ENCODE measurements at places on chromosomes 3 and 15.

- DNase-seq, result no peak
These were observed 67.8 kb downstream of the RAB11A start for GRCh38 chr15:65937054-65937453.

- DNase-seq, result no peak
These were observed 4.3 kb upstream of the FGD5 start for GRCh38 chr3:14814411-14814871.

- no peak for DNase-seq
These were observed 43.1 kb downstream of the FSTL1 start for GRCh38 chr3:120407508-120408287.

GRCh38 chr3:193686665-193687483 is 93.9 kb downstream of the OPA1 start:
- DNase-seq, result no peak

DNA sequence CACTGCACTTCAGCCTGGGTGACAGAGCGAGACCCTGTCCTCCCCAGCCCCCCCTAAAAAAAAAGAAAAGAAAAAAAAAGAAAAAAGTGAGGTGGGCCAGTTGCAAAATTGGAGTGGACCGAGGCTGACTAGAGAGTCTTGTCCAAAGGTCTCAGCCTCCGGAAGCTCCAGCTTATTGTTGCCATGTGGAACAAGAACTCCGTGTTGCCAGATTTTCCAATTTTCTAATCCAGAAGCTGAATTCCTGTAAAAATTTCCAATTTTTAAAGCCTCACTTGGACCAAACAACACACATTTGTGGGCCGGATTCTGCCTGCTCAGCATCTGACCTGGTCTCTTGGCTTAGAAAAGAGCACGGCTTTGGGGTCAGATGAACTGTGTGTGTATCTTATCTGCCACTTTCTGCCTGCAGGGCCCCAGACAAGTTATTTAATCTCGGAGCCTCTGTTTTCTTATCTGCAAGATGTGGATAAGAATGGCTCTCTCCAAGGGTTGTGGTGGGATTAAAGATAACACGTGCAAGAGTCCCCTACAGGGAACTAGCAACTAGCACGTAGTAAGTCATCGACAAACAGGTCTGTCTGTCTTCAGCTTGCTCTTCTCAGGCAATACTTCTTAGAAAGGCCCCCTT is 73.7 kb upstream of the TLE3 start:
- DNase-seq, result no peak

- DNase-seq, result no peak
These were observed 81.9 kb upstream of the PLXND1 start for GRCh38 chr3:129688271-129688895.

DNA sequence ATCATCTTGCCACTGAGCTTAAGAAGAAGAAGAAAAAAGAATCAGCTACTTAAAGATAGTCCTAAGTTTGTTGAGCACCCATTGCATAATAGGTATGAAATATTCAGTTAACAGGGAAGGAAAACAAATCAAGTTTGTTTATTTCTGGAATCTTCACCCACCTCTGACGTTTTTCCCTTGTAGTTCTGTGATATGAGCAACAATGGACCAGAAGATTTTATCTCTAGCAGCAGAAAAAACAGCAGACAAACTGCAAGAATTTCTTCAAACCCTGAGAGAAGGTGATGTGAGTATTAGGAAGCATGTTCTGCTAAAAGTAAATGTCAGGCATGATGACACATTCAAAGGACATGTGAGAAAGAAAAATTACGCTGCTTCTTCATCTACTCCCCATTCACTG is 3.7 kb downstream of the FANCI start:
- DNase-seq, result no peak

GRCh38 chr15:66408254-66408653 is 21.5 kb downstream of the MAP2K1 start:
- DNase-seq, result no peak

DNA sequence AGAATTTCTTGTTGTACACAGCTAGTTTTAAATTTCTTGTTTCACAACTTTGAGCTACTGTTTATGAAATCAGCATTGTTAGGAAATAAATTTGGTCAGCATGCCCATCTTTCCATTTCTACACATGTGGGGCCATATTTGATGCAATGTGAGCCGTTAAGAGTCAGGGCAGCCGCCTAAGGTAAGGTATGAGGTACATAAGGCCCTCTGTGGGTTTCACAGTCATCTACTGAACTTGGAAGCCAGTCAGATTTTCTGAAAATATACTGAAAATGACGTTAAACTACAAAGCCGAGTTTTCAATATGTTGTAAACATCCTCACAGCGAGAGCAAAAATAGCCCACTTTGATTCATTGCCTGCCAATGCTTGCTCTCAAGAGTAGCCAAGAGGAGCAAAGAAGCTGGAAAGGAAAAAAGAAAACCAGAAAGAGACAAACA is 94.7 kb upstream of the PDZRN3 start:
- no peak for DNase-seq

GRCh38 chr3:9388562-9389272 is 8.7 kb upstream of the SETD5 start:
- DNase-seq, result no peak

DNA sequence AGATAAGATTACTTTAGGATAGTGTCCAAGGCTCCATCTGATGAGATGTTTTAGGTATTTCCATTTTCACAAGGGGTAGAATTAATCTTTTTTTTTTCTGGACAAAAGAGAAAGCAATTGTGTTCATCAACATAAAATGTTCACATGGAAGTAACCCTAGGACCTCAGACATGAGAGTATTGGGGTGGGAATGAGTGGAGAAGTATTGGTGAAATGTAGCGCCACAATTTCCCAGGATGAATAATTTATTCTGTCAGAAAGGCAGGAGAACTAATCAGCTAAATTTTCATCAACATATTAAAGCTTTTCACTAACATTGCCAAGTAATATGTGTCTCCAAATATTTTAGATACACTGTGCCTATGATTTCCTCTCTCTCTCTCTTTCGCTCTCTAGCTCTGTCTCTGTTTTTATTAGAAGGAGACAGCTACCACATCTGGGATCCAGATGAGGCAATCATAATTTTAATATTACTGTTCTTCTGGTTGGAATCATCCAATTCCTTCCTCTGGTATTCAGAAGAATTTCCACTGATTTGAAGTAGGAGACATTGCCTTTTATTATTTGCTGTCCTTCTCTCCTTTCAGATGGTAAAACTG is 21.6 kb upstream of the ZNF280D start:
- DNase-seq, result no peak

- no peak for DNase-seq
These were observed 29.4 kb upstream of the GUCA1C start for GRCh38 chr3:108983051-108983450.

GRCh38 chr3:32592011-32592410 is 21.4 kb upstream of the DYNC1LI1 start:
- DNase-seq, result no peak

GRCh38 chr3:195082811-195083210 is 188.1 kb downstream of the XXYLT1 start:
- DNase-seq, result no peak

- no peak for DNase-seq
These were observed 71.7 kb upstream of the ABHD2 start for GRCh38 chr15:89016549-89017041.

GRCh38 chr15:67000896-67001295 is 64.5 kb upstream of the SMAD3 start:
- no peak for DNase-seq

- no peak for DNase-seq
These were observed 592.0 kb upstream of the KCNMB2 start for GRCh38 chr3:177944228-177944661.

DNA sequence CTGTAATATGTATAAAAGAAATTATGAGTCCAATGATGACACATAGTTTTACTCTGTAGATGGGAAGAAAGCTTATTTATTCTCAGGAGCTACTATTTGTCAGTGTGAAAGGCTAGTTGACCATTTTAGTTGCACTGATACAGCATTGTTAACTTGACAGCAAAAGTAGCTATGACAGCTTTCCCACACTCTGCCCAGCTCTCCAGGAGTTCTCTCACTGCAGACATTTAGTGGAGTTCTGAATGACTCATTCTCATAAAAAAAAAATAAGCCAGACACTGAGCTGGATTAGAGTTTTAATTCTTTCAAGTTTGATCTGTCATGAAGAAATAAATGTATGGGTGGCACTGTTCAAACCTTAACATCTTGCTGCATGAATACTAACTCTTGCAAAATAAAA is 77.2 kb upstream of the CFAP20DC start:
- DNase-seq, result no peak

GRCh38 chr3:66338927-66339326 is 118.1 kb downstream of the SLC25A26 start:
- no peak for DNase-seq

- DNase-seq, result no peak
These were observed 245.7 kb downstream of the XXYLT1 start for GRCh38 chr3:195025056-195025883.

DNA sequence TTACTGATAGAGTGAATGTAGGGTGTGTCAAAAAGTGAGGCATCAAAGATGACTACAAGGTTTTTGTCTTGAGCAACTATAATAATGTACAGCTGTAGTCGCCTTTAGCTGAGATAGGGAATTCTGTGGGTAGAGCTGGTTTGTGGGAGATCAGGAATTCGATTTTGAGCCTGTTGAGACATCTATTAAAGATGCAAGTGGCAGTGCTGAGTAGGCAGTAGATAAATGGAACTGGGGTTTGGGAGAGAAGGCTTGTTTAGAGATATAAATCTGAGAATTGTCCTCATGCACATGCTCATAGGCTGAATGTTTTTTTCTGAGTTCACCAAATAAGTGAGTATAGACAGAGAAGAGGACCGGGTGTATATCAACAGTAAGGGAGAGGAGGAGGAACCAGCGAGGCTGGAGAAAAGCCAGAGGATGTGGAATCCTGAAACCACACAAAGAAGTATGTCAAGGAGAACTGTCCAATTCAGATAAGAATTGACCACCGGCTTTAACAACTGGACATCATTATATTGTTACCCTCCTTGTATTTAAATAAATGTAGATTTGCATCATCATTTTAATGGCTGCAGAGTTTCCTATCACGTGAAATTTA is 146.0 kb upstream of the TNIK start:
- DNase-seq, result no peak

DNA sequence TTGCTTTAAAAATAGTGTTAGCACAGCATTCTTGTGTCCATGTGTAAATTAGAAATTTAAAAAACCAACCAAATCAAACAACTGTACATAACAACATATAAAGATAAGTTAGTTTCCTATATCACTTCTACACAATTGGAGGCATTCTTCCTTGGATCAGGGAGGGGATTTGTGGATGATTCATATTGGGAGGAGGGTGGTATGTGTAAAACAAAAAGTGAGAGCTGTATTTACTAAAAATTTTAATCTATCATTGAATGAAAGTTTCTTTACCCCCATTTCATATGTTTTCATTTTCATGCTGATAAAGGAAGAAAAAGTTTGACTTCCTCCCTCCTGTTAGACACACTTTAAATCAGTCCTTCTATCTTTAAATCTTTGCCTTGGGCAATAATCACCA is 325.0 kb downstream of the SATB1 start:
- no peak for DNase-seq

DNA sequence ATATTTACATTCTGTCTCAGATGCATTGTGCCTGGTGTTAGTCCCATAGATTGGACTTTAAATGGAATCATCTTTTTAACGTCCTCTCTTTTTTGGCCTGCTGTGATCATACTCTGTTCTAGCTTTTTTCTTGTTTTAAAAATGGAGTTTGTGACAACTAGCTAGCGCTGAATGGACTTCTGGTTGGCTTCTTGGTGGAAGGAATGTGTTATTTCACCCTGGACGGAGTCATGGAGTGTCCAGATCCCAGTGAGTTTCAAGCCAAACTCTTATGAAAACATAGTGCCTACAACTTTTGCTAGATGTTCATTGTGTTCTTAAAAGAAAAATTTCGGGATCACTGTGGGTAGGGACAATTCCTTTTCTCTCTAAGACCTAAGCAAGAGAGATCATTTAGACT is 192.6 kb downstream of the TCF12 start:
- no peak for DNase-seq

GRCh38 chr15:35665896-35666536 is 120.1 kb upstream of the DPH6 start:
- no peak for DNase-seq

DNA sequence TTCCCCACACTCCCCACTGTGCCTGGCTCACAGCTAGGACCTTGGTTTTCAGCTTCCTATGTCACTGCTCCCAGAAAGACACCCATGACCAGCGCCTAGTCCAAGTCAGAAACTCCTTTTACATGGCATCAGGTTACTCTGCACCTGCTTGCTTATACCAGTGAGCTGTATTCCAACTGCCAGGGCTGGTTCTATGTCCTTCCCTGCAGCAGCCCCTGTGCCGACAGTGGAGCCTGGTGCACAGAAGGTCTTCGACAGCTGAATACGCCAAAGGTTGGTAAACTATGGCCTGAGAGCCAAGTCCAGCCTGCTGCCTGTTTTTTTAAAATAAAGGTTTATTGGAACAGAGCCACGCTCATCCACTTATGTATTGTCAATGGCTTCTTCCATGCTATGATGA is 102.5 kb downstream of the IQSEC1 start:
- no peak for DNase-seq

DNA sequence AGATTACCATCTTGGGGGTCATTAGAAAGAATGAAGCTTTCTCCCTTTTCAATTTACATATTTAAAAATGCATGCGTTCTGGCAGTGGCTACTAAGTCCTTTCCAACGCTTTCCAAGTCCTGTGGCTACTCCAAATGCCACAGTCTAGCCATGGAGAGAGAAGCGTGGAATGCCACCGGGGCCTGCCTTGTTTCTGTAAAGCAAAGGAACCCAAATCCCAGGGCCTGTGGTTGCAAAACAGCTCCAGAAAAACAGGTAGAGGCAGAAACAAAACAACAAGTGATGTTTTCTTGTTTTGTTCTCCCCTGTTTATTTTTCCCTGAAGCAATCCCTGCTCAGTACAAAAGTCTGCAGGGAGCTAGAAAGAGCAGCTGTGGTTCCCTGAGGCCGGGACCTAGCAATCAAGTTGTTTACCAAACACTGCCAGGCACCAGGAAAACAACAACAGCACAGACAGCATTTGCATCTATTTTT is 85.5 kb downstream of the FOXP1 start:
- DNase-seq, result no peak

DNA sequence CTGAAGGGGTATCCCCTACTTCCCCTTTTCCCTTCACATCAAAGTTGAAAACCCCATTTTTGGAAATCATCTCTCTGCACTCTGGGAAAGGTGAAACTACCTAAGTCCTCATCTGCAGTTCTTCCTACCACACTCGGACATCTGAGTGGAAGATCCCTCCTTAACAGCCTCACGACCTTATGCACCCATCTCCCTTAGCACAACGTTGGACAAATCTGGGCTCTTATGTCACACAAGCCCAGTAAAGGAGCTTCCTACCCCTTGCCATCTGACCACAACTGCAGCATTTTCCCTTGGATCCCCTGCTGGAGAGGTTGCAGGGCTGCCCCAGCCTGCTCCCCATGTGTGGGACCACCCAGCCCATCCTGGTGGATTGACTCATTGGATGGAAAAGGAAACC is 252.1 kb upstream of the ST8SIA2 start:
- no peak for DNase-seq

GRCh38 chr3:10417847-10418246 is 87.5 kb downstream of the ATP2B2 start:
- DNase-seq, result no peak

GRCh38 chr15:42736178-42736792 is 643 bp downstream of the CDAN1 start:
- DNase-seq, result no peak

GRCh38 chr3:93981649-93982048 is 1.7 kb downstream of the ARL13B start:
- no peak for DNase-seq

GRCh38 chr3:121545049-121545573 is 677 bp downstream of the POLQ start:
- DNase-seq, result no peak
